Stimulated activated CD8-positive, alpha-beta memory T cell treated with anti-CD3 and anti-CD28 coated beads, Interleukin-4, amount 100 ng/mL, for 1 hour (primary cell): ENCODE measurements at places on chromosomes 11 and 22.

GRCh38 chr22:19722982-19723231 is 432 bp upstream of the GP1BB start:
- no peak for DNase-seq

DNA sequence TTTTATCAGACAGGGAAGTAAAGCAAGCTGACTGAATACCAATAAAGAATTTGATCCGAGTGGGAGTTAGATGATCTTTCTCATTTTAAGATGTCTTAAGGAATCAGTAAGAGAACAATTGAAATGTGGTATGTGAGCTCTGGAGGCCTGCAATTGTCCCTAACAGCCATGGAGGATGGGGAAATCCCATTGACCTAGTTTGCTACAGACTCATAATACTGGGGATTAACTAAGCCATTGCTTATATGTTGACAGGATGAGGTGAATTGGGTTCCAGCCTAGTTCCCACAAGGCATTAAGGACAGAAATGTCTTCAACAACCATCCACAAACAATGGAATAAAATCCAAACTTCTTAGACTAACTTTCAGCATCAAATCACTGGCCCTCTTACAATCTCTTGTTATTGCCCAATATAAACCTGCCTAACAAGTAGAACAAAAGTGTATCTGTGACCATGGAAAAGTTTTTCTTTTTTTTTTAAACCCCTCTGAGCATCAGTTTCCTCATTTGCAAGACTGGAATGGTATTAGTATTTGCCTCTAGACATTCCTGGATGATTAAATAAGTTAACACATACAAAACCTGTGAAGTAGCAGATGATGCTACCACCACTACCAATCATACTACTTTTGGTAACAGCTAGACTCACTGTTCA is 773.2 kb downstream of the DLG2 start:
- DNase-seq: no peak

GRCh38 chr11:126095745-126096144 is 33.1 kb upstream of the CDON start:
- no peak for DNase-seq

GRCh38 chr22:17860220-17860965 is 86.1 kb upstream of the BID start:
- DNase-seq: no peak

DNA sequence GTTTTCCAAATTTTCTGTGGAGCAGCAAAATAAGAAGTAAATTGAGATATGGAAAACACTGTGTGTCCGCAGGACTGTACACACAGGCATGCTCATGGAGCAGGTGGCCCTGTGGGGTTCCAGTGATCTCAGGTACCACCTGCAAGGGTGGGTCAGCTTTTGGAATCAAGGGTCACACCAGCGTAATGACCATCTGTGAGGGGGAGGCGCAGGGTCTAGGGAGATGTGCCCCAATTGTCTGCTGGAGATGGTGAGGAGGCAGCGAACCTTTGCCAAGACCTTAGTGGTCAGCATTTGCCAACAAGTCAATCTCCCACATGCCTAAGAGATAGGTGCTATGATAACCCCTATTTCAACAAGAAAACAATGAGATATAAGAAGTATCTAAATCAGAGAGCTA is 49.4 kb downstream of the SHANK2 start:
- no peak for DNase-seq

GRCh38 chr11:1854132-1854948 is 1.5 kb downstream of the LSP1 start:
- DNase-seq: no peak
